ELR (cell line): ENCODE measurements at places on chromosomes 5 and 9.

DNA sequence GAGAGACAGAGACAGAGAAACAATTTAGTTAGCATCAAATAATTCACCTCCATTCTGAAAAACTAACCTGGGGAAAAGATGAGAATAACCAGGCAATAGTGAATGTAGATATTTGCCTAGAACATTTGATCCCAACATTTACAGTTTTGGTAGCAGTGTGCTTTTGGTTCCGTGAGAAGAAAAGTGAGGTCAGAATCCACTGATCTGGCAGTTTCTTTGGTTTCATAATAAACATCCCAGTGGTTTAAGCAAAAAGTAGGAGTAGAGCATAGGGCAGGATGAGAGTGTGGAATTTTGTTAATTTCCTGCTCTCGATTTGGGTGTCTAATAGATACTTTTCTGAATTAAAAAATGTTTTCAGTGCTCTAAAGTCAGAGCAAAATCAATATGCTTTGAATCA, 887.0 kb downstream of the NR2F1-AS1 start:
- DNase-seq, result no peak

GRCh38 chr5:81068635-81069034, 108.5 kb downstream of the RASGRF2 start:
- DNase-seq, result no peak

DNA sequence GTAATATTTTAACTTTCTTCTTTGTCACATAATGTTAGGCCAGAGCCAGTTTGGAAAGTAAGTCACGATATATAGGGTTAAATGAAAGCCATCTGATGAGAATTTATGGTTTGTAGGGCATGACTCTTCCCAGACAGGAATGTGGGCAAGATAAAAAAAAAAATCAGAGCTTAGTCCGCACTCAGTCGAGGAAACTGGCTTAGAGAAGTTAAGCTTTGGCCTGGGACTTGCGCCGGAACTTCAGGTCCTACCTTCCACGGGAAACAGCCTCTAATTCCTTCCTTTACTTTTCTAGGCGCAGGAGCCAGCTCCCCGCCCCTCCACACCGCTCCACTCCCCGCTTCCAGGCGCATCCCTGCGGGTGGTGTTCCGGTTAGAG, 475 bp downstream of the DDX31 start:
- peak; percentile 82 for DNase-seq

DNA sequence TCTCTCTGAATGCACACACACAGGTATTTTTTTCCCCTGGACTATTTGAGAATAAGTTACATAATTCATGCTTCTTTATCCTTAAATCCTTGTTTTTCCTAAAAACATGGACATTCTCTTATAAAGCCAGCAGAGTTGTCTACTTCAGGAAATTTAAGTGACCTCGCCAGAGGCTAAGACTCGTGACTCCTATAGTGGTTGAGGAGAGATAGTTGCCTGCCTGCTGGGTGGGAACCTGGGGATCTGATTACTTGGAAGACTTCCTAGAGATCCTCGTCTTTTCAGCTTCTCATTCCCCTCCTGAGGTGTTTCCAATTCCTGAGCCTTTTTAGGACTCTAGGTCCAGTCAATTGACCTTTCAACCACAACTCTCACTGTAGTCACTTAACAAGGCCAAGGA, 5.5 kb downstream of the SLC30A5 start:
- DNase-seq, result no peak

GRCh38 chr5:81961651-81962440, 10.0 kb upstream of the ATG10 start:
- no peak for DNase-seq

- DNase-seq, result peak; percentile 56
Measured at GRCh38 chr9:16869882-16870595, 431 bp downstream of the BNC2 start.

DNA sequence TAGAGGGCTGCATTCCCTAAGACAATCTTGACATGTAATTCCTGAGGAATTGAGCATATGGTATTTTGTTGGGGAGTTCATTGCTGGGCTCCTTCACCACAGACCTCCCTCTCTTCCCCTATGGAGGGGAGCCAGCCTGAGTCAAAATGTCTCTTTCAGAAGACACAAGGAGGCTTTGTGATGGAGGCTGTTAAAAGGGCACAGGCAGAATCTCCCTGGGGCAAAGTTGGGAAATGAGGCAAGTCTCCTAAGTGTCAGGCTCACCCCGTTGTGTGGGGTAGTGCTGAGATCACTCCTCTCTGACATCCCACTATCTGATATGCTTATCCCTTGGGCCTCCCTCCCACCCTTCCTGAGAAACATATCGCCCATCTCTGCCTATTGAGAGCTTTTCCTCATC, 30.6 kb downstream of the GFRA3 start:
- DNase-seq, result no peak

DNA sequence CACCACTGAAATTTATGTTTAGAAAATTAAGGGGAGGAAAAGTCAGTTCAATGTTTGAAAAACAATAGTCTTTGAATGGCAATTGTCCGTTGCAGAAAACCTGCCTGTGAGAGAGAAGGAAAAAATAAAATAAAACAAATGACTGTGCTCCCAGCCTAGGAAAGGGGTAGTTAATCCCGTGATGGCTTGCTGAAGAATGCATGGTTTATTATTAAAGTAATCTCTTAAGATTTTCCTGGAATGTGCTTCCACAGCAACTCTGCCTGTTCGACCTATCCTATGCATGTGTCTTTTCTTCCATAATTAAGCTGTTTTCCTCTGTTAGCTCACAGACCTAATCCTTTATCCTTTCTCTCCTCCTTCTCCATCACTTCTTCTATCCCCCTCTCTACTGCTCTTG, 2.4 kb upstream of the DAB2 start:
- DNase-seq, result peak; percentile 48

- DNase-seq, result no peak
Measured at GRCh38 chr5:176648474-176649194, 1.4 kb downstream of the TSPAN17 start.

GRCh38 chr5:153860195-153860886, 178.4 kb downstream of the FAM114A2 start:
- no peak for DNase-seq

- no peak for DNase-seq
Measured at GRCh38 chr9:133060417-133060841, 1.4 kb upstream of the CEL start.

DNA sequence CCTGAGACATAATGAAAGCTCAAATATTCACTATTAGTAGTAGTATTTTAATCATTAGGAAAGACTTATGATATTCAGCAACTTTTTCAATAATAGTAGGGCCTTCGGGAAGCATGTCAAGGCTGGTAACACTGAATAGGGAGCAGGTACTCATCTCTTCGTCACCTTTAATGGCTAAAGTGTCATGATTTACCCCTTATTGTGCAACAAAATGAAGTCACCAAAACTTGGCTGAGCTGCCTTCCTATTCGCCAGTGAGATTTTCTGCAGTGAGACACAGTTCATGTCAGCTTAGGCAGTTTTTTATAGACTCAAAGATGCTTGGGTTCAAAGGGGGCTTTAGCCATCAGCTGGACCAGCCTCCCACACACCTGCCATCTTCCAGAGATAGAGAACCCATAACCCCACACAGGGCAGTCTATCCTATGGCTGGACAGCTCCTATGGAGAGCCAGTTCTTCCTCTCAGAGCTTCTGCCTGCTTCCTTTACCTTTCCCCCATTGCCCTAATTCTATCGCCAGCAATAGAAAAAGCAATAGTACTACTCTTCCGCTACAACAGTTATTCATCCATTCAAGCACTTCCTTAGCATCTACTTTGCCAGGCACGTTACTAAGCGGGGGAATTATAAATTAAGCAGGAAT, 2.3 kb upstream of the CPLX2 start:
- DNase-seq, result no peak

GRCh38 chr5:92548346-92548745, 1032.7 kb downstream of the NR2F1-AS1 start:
- no peak for DNase-seq

DNA sequence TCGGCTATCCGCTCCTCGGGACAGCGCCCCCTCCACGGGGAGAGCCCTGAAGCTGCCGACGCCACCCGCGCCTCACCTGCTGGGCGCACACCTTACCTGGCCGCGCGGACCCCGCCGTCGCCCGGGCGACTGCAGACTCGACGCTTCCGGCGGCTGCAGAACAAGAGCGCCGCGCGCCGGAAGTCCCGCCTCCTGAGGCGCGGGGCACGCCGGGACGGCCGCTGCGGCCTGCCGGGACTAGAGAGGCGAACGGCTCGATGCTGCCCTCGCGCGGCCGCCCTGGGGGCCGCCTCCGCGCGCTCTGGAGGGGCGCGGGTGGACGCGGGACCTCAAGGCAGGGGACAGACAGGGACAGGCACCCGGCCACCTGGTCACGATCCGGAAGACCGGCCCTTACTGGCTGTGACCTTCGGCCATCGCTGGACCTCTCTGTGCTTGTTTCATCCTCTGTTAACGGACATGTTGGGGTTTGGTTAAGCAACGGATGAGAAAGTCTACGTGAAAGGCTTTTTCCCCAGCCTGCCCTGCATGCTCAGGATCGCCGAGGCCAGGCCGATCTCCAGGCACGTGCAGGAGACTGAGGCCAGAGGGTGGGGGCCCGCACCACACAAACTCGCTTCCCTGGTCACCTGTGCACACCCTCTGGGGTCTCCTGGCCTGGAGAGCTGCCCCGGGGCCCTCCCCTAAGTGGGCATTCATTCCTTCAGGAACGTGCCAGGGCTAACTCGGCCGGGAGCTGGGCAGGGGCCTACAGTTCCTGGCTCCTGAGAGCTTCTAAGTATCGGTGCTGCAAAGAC, at the start of gene SNAPC4:
Gene SNAPC4, minus strand, starts transcription at position 133 of the 797 bp plus-strand sequence. CDS start 1,742 bp downstream, outside the sequence.
- peak; percentile 89 for DNase-seq

GRCh38 chr9:38066914-38067858, 1.8 kb downstream of the SHB start:
- DNase-seq, result peak; percentile 57

- peak; percentile 13 for DNase-seq
Measured at GRCh38 chr9:110762783-110763182, 94.2 kb downstream of the MUSK start.

DNA sequence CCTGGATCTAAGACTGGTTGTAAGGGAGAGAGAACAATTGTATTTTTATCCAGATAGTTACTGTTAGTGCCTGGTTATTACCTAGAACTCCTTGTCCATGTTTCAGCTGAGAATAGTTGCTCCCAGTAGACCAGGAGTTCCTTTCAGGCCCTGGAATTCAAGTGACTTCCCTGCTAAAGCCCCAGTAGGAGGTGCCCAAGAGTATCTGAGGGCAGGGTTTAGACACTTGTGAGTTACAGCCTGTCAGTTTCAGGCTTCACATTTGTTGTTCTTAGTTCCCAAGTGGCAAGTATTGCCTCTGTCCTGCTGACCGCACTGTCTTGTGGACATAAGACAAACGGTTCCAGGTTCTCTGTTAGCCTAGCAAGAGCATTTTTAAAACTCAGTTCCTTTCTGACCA, 743.9 kb upstream of the SEMA6A start:
- no peak for DNase-seq

DNA sequence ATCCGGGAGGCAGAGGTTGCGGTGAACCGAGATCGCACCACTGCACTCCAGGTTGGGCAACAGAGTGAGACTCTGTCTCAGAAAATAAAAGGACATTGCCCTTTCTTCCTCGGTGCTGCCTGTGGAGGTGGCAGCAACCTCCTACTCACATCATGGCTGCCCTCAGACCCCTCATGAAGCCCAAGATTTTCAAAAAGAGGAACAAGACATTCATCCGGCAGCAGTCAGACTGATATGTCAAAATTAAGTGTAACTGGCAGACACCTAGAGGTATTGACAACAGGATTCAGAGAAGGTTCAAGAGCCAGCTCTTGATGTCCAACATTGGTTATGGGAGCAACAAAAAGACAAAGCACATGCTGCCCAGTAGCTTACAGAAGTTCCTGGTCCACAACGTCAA, 12.6 kb upstream of the PAX5 start:
- DNase-seq, result no peak

- DNase-seq, result no peak
Measured at GRCh38 chr5:55933377-55934114, 61.2 kb downstream of the IL6ST start.

DNA sequence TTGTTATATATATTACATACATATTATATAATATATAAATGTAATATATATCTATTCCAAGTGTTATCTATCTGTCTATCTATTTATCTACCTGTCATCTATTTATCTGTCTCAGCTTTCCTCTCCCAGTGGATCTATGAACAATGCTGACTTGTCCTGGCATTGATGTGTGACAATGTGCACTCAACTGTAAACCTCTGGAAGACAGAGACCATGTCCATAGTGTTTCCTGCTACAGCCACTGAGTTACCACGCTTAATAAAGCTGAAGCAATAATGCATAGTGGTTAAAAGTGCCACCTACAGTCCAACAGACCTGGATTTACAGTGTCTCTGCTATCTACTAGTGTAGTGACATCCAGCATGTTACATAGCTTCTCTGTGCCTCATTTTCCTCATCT, 57.2 kb upstream of the TMED7 start:
- DNase-seq, result peak; percentile 5

DNA sequence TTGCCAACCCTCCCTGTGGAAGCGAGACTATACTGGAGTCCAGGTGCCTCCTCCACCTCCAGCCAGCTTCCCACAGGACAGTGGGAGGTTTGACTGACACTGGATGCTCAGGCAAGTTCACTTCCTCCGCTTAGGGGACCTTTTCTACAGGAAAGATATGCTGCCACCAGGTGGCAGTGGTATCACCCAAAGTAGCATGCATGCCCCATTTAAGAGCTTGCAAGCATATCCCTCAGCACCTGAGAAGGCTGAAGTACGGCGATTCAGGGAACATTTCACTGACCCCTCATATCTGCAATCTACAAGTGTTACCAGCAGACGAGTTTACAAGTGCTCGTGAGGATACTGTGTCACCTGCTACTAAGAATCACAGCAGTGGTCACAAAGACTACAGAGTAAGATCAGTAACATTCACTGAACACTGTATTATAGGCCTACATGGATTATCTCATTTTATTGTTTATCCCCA, 75.5 kb downstream of the KLHL3 start:
- peak; percentile 83 for DNase-seq

- peak; percentile 21 for DNase-seq
Measured at GRCh38 chr5:106020894-106021293, 1649.8 kb downstream of the EFNA5 start.
